Large intestine (tissue), 12 donors: ENCODE measurements at places on chromosomes 12 and 14. TPM values are rescaled to one million over a fixed set of nuclear protein-coding genes. Genes with fewer than 3 reads are reported as not detected.

DNA sequence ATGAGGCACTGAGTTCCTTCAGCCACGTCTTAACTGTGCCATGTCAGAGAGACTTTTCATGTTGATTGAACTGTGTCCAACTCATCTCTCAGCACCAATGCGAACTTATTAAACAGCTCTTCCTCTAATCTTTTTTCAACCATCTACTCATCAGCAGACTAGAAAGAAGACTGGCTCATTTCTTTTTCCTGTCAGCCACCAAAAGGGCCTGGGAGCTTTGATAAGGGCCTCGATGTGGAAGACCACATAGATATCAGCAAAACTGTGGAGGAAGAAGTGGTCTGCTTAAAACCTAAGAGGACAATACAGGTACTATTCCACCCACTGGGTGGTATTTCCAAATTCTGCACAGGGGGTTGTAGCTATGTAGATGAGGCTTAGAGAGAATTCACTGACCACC lies 3.6 kb upstream of the PLXNC1 start:
- DNase-seq = no peak

- no peak for DNase-seq
These were observed 303.2 kb upstream of the LRFN5 start for GRCh38 chr14:41303506-41303905.

The ACRBP gene
- polyA plus RNA-seq = 4.0 TPM

DNA sequence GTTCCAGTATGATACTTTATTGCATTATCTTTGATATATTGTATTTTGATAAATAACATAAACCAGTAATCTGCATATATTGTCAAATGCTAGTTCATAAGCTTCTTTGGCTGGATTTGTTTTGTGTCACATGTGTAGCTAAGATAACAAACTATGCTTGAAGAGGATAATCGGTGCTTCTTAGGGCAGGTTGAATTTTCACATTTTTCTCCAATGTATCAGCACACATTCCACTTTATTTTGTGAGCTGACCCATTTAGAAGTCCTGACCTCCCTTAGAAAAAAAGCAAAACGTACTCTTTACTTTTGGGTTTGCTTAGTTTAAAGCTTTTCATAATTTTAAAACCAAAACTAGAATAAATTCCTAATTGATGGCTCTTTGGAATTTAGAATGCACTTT lies 277.7 kb upstream of the DDHD1 start:
- DNase-seq = no peak

DNA sequence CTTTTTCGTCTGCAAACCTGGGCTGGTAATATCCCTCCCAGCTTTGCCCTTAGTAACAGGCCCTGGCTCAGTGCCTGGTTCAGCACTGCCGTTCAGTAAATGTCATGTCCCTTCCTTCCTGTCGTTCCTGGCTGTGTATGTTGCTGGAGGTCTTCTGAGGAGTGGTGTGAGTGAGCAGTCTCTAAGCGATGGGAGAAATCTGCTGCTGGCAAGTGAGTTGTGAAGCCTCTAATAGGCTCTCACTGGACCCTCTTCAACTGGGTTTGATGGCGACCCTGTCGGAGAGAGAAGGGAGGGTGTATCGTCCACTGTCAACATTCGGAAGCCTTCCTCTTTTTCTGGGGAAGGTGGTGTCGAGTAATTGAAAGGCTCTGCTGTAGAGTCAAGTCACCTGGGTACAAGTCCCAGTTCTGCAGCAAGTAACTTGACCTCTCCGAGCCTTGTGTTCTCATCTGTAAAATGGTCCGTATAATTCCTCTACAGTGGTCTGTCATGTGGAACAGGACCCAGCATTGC lies 62.8 kb downstream of the HRK start:
- no peak for DNase-seq

DNA sequence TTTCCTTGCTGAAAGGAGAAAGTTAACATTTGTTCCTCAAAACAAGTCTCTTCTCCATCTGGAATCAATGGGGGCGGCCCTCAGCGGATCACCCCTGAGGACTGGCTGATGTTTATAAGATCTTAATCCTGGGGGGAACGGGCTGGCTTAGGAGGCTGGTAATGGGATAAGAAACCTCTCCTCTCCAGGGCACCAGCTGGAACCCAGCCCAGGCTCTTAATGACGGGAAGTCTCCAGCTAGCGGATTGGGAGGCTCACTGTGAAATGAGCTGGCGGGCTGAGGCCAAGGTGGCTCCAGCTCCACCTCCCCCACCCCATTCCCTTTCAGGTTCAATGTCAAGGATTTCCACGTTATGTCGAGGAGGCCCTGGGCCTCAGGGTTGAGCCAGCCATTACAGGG lies 1133.0 kb downstream of the VRK1 start:
- DNase-seq = no peak

The SALL2 gene
- polyA plus RNA-seq = 10.2 TPM

DNA sequence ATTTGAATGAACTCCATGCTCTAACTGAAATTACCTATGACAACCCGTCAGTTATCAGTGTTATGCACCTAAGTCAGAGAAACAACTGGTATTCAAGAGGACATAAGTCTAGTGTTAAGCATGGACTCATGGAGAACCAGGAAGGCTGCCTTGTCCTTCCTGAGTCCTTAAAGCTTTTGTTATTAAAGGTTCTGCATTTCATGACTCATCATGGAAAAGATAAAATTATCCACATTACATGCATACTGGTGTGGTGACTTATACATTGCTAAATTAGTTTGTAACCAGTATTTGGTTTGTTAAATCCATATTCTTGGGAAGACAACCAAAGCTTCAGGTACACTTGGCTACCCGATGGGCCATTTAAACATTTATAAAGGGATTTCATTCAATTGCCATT lies 6.5 kb upstream of the OR4E1 start:
- no peak for DNase-seq

The TSHR gene
- polyA plus RNA-seq = 0.16 TPM

DNA sequence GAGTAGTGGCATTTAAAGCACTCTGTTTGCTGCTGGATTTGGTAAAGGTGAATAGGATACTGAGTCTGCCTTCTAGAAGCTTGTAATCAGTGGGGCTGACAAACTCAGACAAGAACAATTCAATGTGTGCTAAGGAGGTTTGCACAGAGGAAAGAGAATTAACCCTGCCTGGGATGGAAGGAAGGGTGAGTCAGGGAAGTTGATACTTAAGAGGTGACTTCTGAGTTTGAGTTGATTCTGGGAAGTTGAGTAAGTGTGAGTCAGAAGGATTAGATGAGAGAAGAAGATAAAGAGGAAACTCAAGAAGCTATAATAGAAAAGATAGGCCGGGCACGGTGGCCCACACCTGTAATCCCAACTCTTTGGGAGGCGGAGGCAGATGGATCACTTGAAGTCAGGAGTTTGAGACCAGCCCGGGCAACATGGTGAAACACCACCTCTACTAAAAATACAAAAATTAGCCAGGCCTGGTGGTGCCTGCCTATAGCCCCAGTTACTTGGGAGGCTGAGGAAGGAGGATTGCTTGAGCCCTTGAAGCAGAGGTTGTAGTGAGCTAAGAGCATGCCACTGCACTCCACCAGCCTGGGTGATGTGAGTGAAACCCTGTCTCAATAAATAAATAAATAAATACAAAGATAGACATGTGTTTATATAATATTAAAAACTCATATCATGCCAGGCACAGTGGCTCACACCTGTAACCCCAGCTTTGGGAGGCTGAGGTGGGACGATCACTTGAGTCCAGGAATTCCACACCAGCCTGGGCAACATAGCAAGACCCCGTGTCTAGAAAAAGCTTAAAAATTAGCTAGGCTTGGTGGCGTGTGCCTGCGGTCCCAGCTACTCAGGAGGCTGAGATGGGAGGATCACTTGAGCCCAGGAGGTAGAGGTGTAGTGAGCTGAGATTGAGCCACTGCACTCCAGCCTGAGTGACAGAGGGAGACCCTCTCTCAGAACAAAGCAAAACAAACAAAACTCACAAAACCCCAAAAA lies 126.8 kb upstream of the CPM start:
- DNase-seq = no peak

The CLEC1B gene
- 0.19 TPM for polyA plus RNA-seq

The DLK1 gene
- 25.2 TPM for polyA plus RNA-seq
